Heart right ventricle (tissue), 16 donors: ENCODE measurements at places on chromosomes 1 and 21. TPM values are rescaled to one million over a fixed set of nuclear protein-coding genes. Genes with fewer than 3 reads are reported as not detected.

DNA sequence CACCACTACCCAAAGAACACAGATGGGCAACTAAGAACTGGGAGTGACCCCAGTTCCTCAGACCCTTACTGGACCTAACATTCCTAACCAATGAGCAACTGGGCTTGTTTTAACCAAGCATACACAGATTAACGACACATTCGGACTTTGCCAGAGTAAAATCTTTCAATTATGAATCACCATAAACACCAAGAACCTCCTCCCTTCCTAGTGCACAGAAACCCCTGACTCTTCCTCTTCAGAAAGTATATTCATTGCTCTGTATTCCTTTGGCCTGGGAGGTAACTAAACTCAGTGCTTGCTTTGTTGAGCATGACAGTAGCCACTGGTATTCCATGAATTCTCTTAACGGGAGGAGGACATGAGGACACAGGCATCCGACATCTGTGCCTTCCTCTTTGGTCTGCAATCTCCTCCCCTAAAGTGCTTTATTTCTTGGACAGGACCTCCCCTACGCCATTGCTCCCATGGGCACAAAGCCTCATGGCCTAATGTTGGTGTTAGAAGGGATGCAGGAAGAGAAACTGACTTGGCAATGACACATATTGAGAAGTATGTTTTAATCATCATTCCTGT, 42.7 kb downstream of the SEC16B start:
- H3K4me1 ChIP-seq: peaks cover 10% of the 10 kb centered on the region
- no peaks in the 10 kb centered on the region for H3K27me3 ChIP-seq
- no peak overlapping the region for H3K4me3 ChIP-seq
- peaks cover 35% of the 10 kb centered on the region for H3K36me3 ChIP-seq
- no peak for DNase-seq

DNA sequence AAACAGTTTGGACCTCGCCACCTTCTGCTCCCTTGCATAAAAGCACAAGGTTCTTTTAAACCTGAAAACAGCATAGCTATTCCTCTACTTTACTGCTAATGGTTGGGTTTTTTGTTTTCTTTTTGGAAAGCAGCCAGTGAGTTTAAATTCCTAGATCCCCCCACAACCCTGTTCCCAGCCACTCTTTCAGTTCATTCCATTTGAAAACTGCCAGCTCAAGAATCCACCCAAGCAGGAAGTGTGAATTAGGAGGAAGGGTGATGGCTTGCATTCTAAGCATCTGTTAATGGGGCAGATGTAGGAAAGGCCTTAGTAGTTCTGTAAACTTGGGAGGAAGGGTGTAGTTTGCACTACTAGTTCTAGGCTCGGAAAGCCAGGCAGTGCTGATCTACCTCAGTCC, 172.9 kb upstream of the HOOK1 start:
- H3K27ac ChIP-seq: no peak overlapping the region
- no peak for DNase-seq
- no peaks in the 10 kb centered on the region for H3K27me3 ChIP-seq
- H3K4me1 ChIP-seq: no peaks in the 10 kb centered on the region
- H3K36me3 ChIP-seq: no peaks in the 10 kb centered on the region
- no peak overlapping the region for H3K4me3 ChIP-seq

DNA sequence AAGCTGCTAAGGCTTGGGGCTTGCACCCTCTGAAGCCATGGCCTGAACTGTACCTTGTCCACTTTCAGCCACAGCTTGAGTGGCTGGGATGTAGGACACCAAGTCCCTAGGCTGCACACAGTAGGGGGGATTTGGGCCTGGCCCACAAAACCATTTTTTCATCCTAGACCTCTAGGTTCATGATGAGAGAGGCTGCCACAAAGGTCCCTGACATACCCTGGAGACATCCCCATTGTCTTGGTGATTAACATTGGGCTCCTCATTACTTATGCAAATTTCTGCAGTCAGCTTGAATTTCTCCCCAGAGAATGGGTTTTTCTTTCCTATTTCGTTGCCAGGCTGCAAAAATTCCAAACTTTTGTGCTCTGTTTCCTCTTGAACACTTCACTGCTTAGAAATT, 26.3 kb upstream of the CHODL start:
- no peaks in the 10 kb centered on the region for H3K36me3 ChIP-seq
- no peak overlapping the region for H3K27ac ChIP-seq
- H3K4me1 ChIP-seq: no peaks in the 10 kb centered on the region
- DNase-seq: no peak
- H3K4me3 ChIP-seq: no peak overlapping the region

GRCh38 chr1:45544530-45544929, 6.1 kb upstream of the AKR1A1 start:
- no peak overlapping the region for H3K27ac ChIP-seq
- no peak overlapping the region for H3K4me3 ChIP-seq
- DNase-seq: no peak
- no peaks in the 10 kb centered on the region for H3K4me1 ChIP-seq
- H3K27me3 ChIP-seq: no peaks in the 10 kb centered on the region
- H3K36me3 ChIP-seq: no peaks in the 10 kb centered on the region

GRCh38 chr1:239657291-239657690, 270.9 kb downstream of the CHRM3 start:
- no peak overlapping the region for H3K27ac ChIP-seq
- H3K27me3 ChIP-seq: no peaks in the 10 kb centered on the region
- no peaks in the 10 kb centered on the region for H3K36me3 ChIP-seq
- no peak for DNase-seq

DNA sequence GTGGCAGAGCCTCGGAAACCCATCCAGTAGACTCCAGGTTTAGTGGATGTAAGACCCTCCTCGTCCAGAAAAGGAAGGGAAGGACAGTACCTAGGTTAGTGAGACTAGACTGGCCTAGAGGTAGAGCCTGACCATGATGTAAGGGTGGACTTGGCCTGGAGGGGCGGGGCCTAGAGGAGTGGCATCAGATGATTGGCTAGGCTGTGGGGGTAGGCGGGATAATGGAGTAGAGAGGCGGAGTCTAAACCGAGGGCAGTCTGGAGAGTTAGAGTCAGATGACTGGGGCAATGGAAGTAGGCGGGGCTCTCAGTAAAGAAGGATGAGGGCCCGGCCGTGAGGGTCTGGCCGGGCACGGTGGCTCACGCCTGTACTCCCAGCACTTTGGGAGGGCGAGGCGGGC, 70.1 kb downstream of the EPHB2 start:
- H3K4me1 ChIP-seq: no peaks in the 10 kb centered on the region
- no peak for DNase-seq

DNA sequence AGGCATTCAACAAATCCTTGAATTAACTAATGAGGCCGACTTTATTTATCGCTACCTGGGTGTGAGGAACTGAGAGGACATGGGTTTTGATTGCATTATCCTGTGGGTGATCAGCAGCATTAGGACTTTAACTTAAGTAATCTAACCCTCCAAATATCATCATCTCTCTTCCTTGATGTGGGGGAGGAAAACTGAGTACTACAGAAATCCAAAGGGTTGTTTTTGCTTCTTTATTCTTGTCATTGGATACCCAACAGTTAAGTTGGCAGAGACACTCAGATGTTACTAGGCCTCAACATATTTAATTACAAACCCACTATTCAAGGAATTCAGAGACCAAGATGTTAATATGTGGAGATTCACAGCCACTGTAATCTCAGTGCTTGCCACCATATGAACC, 97.4 kb upstream of the ST6GALNAC5 start:
- H3K27me3 ChIP-seq: peaks cover 6% of the 10 kb centered on the region
- no peaks in the 10 kb centered on the region for H3K36me3 ChIP-seq
- no peaks in the 10 kb centered on the region for H3K4me1 ChIP-seq
- no peak overlapping the region for H3K4me3 ChIP-seq
- H3K27ac ChIP-seq: no peak overlapping the region

- H3K27me3 ChIP-seq: no peaks in the 10 kb centered on the region
- peaks cover 50% of the 10 kb centered on the region for H3K4me1 ChIP-seq
- peak within 1 kb of the TSS; percentile 83 for H3K27ac ChIP-seq
- peak; percentile 75 for DNase-seq
- no peaks in the 10 kb centered on the region for H3K36me3 ChIP-seq
Measured at GRCh38 chr1:62687903-62688686, at the start of gene DOCK7. Gene DOCK7 (minus strand): TSS chr1:62688386. CDS start chr1:62688264, 122 bp downstream.

GRCh38 chr1:60425528-60425927, 352.0 kb upstream of the C1orf87 start:
- no peak overlapping the region for H3K4me3 ChIP-seq
- no peaks in the 10 kb centered on the region for H3K36me3 ChIP-seq
- no peaks in the 10 kb centered on the region for H3K27me3 ChIP-seq
- no peaks in the 10 kb centered on the region for H3K4me1 ChIP-seq
- no peak for DNase-seq

DNA sequence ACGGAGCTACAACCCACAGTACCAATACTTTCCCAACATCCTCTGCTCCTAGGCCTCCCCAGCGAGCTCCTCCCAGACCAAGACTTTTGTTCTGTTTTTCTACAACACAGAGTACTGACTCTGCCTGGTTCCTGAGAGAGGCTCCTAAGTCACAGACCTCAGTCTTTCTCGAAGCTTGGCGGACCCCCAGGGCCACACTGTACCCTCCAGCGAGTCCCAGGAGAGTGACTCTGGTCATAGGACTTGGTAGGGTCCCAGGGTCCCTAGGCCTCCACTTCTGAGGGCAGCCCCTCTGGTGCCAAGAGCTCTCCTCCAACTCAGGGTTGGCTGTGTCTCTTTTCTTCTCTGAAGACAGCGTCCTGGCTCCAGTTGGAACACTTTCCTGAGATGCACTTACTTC, 20.6 kb downstream of the PLA2G5 start:
- H3K36me3 ChIP-seq: no peaks in the 10 kb centered on the region
- no peak for DNase-seq
- no peak overlapping the region for H3K27ac ChIP-seq
- H3K27me3 ChIP-seq: no peaks in the 10 kb centered on the region

DNA sequence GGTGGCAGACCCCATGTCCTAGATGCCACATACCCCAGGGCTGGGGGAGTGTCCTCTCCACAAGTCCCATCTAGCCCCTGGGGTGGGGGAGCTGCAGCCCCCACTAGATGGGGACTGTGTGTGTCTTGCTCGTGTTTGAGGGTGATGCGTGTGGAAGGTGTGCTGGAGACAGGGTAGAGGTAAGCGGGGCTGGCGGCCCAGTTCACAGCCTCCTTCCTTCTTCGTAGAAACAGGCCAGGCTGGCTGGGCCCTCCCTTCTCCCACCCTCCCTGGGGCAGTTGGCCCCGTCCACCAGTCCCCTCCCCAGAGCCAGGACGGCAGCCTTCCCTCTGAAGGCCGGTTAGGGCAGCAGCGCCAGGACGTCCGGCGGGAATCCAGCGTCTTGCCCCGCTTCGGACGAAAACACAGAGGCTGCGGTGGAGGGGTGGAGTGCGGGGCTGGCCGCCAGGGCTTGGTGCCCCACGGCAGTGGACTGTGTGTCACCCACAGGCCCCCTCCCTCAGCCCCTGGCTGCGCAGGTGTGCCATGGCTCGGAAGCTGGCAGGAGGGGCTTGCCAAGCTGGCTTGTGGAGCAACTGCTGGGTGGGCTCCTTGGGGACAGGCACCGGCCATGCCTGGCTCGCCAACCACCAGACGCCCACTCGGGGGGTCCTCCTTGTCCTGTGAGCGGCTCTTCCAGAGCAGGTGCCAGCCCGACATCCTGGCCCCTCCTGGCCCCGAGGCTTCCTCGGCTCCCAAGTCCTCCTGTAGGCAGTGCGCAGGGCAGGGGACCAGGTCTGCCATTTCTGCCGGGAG, 3.6 kb downstream of the PRDM16 start:
- H3K4me1 ChIP-seq: no peaks in the 10 kb centered on the region
- peak overlapping the region; percentile 80 for H3K4me3 ChIP-seq
- no peak for DNase-seq
- peak overlapping the region; percentile 76 for H3K27ac ChIP-seq

DNA sequence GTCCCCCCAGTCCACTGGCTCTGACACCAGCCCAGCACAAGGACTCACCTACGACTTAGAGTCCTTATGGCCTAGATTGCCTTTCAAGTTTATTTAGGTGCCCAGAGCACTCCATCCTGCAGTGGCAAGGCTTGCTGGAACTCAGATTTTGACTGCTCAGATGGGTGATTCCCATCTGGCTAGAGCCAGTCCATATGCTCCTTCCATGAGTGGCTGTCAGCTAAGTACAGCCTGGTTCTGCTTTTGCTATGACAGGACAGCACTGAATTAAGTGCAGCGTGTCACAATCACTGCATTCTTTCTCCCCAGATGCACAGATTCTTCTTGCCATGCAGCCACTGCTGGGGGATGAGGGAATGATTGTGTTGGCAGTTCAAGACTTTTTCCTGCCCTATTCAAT, 43.8 kb downstream of the GPR52 start:
- no peaks in the 10 kb centered on the region for H3K36me3 ChIP-seq
- no peaks in the 10 kb centered on the region for H3K4me1 ChIP-seq
- H3K27me3 ChIP-seq: no peaks in the 10 kb centered on the region
- H3K27ac ChIP-seq: no peak overlapping the region
- DNase-seq: no peak

KCNJ10 gene
- not detected for total RNA-seq

F3 gene
- total RNA-seq: 65.2 TPM

ACP6 gene
- total RNA-seq: 7.2 TPM

ABCA4 gene
- 0.14 TPM for total RNA-seq

PKP1 gene
- total RNA-seq: 0.05 TPM

PTCH2 gene
- total RNA-seq: 0.42 TPM

CLCA2 gene
- 0.07 TPM for total RNA-seq
